NCI-H146 (cell line): ENCODE measurements at places on chromosomes 2 and 18.

GRCh38 chr18:35024965-35025364 lies 16.2 kb upstream of the MAPRE2 start:
- no peak for DNase-seq

- DNase-seq, result peak; percentile 45
These were observed 147.2 kb upstream of the NFATC1 start for GRCh38 chr18:79248495-79249060.

- peak; percentile 14 for DNase-seq
These were observed 8.9 kb downstream of the GDF7 start for GRCh38 chr2:20675701-20676352.

- DNase-seq, result no peak
These were observed 88.0 kb downstream of the CDC42EP3 start for GRCh38 chr2:37583402-37583801.

DNA sequence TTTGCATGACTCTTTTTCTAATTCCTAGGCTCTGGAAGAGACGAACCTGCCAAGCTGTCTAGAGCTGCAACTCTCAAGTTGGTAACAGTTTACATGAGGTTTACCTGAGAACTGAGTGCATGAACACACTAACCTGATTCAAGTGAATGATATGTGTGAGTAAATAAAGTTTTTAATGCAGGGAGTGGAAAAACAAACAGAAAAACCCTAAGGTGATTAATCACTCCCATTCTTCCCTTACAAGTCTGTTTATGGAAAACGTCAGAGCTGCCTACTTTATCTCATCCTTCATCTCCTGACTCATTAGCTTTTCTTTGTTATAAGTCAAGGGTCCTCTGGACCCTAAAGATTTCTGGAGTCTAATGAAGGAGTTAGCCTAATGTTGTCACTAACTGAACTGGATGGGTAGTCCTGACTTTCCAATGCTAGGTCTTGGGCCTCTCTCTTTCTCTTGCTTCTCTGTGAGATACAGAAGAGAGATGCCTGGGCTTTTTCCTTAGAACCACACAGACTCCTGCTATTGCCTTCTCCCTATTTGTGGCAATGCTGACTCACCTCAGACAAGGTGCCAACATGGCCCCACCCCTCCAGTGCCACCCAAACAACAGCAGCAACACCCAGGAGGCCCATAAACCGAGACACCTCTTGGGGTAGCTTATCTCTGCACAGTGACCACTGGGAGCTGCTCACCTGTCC lies 952.4 kb downstream of the EPHA4 start:
- peak; percentile 30 for DNase-seq

DNA sequence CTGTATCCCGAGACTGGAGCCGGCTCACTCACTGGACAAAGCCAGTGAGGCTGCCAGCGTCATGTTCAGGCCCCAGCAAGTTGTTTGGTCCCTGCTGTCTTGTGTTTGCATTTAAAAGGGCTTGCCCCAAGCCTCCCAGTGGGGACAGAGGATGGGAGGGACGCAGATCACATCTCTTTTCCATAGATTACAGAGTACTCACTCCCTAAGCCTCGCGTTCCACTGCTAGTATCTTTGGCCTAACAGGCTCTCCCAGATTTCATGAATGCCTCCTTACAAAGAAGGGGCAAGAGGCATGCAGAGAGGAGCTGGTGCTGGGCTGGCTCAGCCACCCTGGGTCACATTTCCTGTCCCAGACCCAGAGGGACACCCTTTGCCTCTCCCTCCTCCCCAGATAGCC lies 59.1 kb downstream of the CMPK2 start:
- no peak for DNase-seq

GRCh38 chr2:39608263-39608575 lies 57.5 kb upstream of the TMEM178A start:
- no peak for DNase-seq

GRCh38 chr2:86035376-86035882 lies 70.3 kb downstream of the POLR1A start:
- no peak for DNase-seq

DNA sequence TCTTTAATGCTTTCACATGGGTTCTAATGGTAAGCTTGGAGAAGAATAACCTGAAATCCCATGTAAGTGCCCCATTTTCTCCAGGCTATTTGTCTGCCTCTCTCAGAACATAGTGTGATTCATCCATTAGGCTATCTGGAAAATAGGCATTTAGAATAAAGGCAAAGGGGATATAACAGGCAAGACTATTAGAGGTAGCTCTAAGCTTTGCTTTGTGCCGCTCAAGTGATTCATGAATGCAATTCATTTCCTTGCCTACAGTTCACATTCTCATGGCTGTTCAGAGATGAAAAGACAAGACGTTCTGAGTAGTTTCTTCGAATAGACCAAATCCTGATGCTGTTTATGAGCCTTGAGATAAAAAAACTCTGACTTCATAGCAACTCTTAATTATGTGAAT lies 101.7 kb downstream of the ANKRD44 start:
- no peak for DNase-seq

- no peak for DNase-seq
These were observed 27.0 kb downstream of the TFPI start for GRCh38 chr2:187527262-187527661.

- DNase-seq, result no peak
These were observed 296.2 kb upstream of the SMIM21 start for GRCh38 chr18:75723521-75724340.

DNA sequence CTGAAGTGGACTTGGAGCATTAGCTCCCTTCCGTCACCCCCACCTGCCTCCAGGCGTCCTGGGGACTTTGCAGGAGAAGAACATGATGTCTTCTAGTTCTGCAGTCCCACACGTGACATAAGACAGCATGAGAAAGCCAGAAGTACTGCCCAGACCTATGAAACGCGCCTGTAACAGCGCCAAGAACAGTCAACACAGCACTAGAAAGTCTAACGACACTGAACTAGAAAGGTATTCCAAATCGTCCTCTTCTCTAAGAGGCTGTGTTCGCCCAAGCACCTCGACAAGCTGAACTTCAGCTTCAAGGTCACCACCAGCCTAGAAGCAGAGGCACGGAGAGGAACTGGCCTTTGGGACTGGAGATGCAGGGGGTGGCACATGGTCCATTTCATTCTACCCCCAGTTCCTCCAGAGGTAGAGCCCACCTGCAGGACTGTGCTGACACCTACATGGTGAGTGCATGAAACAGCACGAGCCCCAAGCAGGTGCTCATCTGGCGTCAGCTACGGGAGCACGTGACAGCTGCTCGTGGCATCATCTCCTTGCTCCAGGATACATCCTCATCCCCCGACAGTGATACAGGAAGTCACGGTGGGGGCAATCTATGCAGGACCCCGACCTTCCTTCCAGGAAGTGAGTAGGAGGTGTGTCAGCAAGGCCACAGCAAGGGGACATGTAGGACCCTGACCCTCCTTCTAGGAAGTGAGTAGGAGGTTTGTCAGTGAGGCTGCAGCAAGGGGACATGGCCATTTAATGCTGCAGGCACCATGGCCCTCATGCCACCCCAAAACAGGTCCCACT lies 3.7 kb downstream of the HDAC4 start:
- no peak for DNase-seq

DNA sequence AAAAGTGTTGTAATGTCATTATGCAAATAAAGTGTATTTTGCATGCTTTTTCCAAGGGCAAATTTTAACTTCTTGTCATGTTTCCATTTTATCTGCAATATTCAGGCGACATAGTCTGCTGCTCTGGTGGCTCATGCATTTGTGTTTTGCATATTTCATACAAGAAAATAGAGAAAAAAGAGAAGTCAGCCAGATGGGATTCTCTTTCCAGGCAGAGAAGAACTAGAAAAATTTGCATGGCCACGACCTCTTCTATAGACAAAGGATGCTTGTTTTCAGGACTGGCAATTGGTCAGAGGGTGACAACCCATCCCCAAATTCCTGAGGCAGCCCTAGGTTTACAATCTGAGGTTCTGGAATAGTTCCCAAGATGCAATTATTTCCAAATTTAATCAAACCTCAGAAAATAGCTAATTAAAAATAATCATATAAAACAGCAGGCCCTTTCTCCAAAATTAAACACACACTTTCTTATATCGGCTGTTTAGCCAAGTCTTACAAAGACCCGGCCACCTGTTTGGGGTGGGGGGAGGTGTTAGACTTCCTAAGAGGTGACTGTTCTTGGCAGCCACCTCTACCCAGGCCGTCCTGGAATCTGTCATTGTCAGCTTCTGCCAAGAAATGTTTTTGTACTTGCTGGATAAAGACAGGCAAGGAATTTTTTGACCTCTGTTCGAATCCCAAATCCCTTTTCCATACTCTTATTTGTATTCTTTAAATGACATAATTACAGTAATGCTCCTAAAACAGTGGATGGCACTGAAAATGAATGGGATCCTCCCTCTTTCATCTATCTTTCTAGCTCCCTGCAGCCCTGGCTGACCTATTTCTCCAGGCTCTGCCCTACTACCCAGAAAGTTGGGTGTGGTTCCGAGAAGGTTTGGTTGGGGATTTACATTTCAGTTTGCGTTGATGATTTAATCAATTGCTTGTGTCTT lies 20.8 kb upstream of the SOS1 start:
- DNase-seq, result no peak

GRCh38 chr2:30235008-30235655 lies 3.8 kb downstream of the LBH start:
- DNase-seq, result no peak
